ENCODE measurements at places on chromosomes 4 and X.
A peak's percentile ranks its signal among the peaks of the same experiment; 100 is the strongest.

DNA sequence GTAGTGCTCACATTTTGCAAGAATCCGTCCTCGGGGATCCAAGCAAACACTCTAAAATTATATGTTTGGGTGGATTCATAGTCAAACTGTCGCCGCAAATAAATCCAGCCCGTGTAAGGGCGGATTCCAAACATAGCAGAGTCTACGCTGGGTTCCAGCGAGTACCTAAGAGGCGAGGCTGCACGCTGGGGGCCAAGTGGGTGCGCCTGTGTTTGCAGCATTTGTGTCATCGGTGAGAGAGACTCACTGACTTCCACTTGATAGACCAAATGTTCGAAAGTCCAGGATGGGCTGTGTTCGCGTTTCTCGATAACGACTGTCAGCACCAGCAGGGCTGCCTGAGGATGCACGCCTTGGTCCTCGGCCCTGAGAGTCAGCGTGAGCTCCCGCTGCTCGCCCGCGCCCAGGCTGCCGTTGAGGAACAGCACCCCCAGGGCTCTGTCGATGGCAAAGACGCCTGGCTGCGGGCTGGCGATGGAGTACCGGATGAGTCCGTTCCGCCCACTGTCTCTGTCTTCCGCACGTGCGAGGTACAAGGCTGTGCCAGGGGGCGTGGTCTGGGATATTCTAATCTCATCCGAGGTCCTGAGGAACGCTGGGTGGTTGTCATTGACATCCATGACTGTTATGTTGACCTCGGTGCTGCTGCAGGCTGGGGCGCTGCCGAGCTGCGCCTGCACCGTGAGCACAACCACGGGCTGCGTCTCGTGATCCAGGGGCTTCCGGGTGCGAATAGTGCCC, 158.7 kb downstream of the DCHS2 start:
- DNase-seq: no peak

GRCh38 chrX:64291123-64291522, 60.7 kb upstream of the ASB12 start:
- no peak for DNase-seq

- no peak for DNase-seq
Observed at GRCh38 chr4:39786838-39787237, 88.9 kb downstream of the UBE2K start.

- no peak for DNase-seq
Observed at GRCh38 chr4:71216316-71216959, 122.4 kb upstream of the SLC4A4 start.

DNA sequence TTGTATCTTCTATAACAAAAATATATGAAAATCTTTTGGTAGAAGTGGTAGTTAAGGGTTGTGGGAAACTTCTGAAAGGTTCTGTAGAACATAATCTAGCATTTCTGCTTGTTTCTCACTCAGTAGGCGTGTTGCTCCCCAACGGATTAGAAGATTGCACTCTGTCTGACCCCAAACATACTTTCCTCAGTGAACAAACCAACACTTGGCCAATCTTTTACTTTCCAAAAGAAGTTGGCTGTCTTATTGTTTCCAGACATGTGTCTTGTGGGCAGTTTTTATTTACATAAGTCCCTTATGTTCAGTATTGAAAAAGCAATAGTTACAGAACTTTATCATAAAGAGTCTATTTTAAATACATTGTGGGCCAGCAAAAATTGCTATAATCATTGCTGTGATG, 312.8 kb upstream of the EPHA5 start:
- DNase-seq: no peak

DNA sequence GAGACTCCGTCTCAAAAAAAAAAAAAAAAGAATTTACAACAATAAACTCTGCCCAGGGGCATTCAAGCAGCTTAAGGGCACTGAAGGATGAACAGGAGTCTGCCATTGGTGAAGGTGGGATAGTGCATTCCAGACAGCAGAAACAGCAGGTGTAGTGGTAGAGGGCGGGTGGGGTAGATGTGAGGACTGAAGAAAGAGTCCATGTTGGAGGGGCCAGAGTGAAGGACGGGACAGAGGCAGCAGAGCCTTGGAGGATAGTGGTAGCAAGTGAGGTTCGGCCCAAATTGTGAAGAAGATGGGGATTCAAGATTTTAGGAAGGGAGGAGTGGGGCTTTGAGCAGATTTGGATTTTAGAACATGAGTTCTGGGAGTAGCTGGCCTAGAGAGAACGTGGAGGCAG, 75.7 kb downstream of the MED28 start:
- no peak for DNase-seq

- DNase-seq: no peak
Observed at GRCh38 chr4:114178392-114178791, 198.9 kb upstream of the ARSJ start.

DNA sequence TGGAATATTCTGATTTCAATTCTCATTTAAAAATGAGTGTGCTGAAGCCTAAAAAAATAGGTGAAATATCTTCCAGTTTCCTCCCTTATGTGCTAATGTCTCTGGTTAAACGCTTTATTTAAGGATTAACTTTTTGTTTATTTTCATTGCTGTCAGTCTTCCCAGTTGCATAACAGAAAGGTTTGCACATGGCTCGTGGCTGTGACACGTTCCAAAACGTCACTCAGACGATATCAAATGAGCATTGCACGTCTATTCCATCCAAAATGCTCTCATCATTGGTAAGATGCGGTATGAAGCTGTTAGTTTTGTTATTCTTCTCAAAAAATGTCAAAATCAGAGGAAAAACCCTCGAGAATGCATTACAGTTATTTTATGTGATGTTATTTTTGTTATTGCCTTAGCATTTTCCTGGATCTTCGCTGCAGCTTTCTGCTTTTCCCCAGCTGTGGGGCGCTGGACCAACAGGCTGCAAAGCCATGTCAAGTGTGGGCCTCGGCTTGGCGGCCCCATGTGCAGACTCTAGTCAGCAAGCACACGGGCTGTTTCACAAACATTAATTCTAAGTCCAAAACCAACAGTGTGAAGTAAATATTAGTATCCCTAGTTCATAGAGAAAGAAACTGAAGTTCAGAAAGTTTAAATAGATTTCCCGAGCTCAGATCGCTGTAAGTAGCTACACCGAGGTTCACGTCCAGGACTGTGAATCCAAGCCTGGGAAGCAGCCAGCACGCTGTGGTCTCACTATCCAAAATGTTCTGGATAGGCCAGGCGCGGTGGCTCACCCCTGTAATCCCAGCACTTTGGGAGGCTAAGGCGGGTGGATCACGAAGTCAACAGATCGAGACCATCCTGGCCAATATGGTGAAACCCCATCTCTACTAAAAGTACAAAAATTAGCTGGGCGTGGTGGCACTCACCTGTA, 793.4 kb upstream of the FRG1 start:
- DNase-seq: no peak

DNA sequence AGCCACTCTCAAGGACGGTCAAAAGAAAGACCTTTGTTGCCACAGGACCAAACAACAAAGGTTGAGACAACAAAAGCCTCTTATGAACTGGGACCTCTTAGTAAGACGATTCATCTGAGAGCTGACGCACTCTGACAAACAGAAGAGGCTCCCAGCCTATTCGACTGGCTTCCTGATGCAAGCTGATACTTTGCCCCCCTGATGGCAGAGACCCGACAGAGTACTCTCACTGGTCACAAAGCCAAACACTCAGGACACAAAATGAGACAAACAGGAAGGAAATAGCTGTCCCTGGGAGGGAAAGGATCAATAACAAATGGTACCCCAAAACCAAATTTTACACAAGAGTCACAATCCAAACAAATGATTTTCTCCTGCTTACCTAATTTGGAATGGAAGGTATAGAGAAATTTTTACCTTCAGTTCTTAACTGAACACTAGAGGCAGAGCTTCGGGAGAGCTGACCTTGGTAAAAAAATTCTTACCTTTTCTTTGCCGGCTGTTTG, 75.2 kb upstream of the PLAC8 start:
- DNase-seq: no peak

DNA sequence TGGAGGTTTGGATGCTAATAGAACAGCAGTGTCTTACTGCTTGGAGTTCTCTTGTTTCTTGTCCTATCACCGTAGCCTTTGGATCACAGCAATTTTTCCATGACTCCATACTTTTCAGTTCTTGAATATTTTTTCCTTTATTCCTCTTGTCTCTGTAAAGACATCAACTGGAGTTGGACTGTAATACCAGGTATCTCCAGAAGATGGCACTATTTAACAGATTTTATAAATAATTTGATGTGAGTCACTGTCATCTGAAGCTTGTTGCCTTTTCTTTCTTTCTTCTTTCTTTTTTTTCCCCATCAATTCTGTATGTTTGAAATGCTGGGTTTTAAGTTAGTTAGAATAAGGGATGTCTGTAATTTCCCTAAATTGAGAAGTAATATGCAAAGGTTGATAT, 24.1 kb downstream of the HPRT1 start:
- peak; percentile 35 for DNase-seq

DNA sequence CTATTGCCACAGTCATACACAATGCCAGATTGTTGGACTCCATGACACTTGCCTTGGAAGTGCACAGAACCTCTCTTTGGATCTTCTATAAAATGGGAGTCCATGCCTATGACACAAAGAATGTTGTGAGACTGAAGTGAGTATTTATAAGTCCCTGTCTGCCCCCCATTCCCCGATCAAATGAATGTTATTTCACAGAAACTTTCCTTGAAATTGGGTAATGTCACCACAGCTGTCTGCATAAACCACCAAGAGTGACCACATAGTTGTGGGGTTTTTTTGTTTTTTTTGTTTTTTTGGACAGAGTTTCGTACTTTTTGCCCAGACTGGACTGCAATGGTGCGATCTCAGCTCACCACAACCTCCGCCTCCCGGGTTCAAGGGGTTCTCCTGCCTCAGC, 27.1 kb upstream of the REST start:
- no peak for DNase-seq

DNA sequence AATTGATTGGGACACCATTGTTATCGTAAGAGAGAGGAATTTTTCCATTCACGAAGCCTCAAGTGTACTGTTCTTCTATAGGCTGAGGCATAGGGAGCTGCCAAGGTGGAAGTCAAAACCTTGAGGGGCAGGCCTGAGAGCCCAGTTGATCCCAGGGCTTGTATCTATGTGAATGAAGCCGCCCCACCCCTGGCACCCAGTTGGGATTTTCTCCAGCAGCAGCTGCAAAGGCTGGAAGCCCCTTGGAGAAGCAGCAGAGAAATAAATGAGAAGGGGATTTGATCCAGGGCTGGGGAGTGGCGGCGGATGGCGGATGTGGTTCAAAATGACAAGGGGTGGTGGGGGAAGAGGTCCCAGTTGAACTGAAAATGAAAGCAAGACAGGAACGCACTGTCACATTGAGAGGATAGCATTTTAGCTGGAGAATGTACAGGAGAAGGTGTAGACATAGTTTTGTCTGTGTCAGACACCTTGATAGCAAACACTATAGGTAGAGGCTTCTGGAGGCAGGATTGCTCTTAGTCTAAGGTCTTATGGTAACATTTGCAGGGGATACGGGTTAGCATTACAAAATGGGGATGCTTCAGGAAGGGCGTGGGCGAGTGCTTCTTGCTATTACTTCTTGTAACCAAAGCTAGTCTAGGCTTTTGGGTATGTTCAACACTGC, 32.6 kb downstream of the DOCK11 start:
- no peak for DNase-seq

DNA sequence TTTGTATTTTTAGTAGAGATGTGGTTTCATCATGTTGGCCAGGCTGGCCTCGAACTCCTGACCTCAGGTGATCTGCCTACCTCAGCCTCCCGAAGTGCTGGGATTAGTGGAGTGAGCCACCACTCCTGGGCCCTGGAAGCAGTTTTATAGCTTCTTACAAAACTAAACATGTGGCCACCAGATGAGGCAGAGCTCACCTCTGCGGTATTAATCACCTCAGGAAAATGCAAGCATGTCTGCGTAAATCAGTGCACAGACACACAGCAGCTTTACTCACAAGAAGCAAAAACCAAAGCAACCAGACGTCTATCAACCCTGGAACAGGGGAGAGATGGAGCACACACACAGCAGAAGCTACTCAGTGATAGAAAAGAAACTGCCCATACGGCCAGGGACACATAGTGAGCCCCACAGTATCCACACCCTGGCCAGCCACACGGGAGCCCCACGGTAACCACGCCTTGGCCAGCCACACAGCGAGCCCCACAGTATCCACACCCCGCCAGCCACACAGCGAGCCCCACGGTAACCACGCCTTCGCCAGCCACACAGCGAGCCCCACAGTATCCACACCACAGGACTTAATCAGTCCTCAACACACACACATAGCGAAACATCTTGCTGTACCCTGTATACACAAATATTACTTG, 30.2 kb downstream of the PPP2R3B start:
- DNase-seq: no peak

DNA sequence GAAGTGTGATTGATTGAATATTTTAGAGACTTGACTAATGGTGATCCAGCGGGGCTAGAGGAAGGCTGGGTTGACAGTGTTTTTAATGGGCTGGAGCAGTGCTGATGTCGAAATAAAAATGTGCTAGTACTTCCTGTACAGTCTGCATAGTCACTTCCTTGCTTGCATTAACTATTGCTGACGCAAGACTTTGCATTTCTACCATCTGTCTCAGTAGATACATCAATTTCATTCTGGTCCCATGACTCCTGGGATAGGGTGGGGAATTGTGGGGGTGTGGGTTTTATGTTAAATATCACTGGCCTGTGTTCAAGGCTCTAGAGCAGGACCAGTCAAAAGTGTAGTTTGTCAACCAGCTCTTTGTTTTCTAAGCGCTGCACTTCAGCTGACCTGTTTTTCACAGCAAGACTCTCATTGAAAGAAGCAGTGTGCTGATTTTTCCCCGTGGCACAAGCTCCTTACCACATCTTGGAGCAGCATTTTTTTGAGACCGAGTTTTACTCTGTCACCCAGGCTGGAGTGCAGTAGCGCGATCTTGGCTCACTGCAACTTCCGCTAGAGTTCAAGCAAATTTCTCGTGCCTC, 35.2 kb upstream of the PHEX start:
- DNase-seq: peak; percentile 14

GRCh38 chrX:75096331-75096730, 59.8 kb downstream of the ABCB7 start:
- no peak for DNase-seq

DNA sequence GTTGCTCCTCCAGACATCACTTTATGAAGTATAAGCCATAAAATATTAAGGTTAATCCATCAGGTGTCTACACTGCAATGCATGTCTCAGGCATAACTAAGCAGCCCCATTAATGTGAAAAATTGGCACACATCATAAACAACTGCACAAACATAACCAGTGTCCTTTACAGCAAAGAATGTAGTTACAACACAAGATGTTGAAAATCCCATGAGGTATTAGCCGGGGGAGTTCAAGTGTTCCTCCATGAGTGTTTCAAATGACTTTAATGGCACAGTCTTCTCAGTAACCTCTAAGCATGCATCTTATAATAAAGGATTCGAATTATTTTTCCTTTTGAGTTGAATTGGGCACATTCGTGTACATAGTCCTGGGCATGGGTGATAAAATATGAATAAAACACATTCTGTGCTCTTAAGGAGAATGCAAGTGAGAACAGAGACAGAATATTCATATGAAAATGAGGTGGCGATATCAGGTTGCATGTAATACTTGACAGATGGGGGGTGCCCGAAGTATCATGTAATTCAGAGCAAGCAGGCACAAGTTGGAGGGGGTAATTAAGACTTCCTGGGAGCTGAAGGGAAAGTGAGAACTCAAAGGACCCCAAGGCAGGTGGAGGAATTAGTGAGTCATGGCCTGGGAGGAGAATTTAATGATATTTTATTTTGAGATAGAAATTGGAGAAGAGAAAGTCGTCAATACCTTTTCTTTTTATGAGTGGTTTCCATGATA, 18.2 kb upstream of the VCX2 start:
- DNase-seq: no peak

Data from SK-N-MC (cell line).